Effector memory CD8-positive, alpha-beta T cell (primary cell): ENCODE measurements at places on chromosomes 3 and 15.

GRCh38 chr3:179196098-179196497, 47.9 kb downstream of the PIK3CA start:
- no peak for DNase-seq

GRCh38 chr3:195270079-195270816, 711 bp downstream of the XXYLT1 start:
- no peak for DNase-seq

GRCh38 chr3:184537885-184538665, 23.5 kb upstream of the EPHB3 start:
- no peak for DNase-seq

- DNase-seq: no peak
These were observed 19.1 kb upstream of the APEH start for GRCh38 chr3:49654955-49655556.

DNA sequence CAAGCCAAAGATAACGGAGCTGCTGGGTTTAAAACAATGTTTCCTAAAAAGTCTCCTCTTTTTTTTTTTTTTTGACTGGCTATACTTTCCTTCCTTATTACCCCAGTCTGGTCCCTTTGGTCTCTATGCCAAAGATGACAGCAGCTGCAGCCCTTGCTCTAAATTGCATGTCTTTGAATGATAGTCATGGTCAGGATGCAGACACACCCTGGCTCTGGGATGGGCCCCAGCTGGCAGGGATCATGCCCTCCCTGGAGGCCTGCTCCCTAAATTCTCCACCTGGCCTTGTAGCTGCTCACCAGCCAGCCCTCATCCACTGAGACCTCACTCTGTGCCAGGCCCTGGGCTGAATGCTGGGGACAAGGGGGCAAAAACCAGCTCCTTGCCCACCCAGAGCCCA, 95.8 kb downstream of the MESD start:
- no peak for DNase-seq

DNA sequence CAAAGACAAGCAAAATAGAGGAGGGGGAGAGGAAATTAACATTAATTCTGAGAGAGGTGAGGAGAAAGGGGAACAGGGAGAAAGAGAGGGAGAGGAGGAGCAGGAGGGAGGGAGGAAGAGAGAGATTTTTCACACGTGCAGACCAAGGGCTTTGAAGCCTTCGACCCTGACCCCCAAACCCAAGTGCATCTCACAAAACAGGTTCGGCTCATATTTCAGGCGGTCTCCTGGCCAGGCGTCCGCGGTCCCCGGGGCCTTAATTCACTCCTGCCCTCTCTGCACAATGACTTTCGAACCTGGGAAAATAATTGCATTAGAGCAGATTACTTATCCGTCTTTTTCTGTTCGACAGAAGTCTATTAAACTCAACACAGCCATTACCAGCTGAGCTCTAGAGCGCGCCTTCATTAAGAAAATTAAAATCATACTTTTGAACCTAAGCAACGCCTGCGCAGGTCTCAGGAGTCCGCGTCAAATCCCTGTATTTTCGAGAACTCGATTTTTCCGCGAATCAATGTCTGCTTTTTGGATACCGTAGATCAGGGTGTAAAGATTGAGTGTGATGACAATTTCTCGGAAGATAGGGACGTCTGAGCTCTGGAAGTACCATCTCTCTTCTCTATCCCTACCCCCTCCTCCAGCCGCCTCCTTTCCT, 220.7 kb downstream of the MEIS2 start:
- no peak for DNase-seq

- DNase-seq: no peak
These were observed 141.6 kb upstream of the SLC2A2 start for GRCh38 chr3:171168086-171168485.

GRCh38 chr3:186932281-186933181, 2.2 kb downstream of the ST6GAL1 start:
- no peak for DNase-seq

DNA sequence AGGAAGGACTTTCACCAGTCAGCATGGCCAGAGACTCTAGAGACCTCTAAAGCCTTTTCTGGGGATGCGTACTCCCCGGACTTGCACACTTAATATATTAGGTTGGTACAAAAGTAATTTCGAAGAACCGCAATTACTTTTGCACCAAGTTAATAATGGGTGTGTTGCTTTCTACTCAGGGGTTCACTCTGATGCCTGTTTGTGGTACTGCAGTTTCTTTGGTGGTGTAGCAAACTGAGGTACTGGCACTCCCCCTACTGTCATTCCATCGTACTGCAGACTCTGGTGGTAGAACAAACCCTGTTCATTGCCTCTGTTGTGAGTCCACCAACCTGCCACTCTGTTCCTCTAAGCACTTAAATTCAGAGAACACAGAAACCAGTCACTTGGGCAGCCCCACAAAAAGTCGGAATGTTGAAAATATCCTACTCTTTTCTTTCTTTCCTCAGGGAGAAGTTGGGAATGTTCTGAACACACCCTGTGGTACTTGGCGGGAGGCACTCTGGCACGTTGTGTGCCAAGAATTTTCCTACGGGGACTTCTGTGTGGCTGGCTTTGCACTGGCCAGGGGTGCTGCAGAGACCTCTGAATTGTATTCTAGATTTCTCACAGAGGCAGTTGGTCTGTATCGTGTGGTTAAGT, 46.3 kb downstream of the GABRG3 start:
- no peak for DNase-seq

GRCh38 chr15:69338535-69339213, 40.0 kb downstream of the PAQR5 start:
- no peak for DNase-seq

GRCh38 chr3:50302095-50303012, 1.0 kb downstream of the HYAL1 start:
- no peak for DNase-seq

- no peak for DNase-seq
These were observed 189.0 kb upstream of the RGMA start for GRCh38 chr15:93278006-93278405.

DNA sequence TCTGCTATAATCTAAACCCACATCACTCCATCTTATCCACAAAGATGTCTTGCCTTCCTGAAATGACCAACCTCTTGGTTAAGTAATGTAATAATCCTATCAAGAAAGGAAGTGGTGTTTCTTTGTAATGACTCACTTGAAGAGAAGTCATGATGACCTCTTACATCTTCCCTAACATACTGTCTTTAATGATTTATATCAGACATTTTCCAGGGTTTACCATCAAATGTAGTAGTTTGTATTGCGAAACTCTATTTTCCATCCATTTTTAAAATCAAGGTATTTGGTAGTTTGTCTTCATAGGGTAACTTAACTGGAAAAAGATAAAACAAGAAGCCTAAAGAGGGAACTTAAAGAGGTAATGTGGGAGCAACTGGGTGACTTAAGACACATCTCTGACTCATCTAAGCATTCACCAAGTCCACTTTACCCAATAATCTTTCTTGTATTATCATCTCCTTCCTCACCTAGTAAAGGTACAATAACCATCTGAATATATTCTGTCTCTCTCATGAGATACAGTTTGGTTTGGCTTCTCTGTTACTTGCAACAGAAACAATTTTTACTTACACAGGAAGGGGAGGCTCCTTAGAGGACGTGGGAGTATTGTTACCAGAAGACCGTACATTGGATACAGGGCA, 5.7 kb upstream of the MAPK6 start:
- DNase-seq: no peak

DNA sequence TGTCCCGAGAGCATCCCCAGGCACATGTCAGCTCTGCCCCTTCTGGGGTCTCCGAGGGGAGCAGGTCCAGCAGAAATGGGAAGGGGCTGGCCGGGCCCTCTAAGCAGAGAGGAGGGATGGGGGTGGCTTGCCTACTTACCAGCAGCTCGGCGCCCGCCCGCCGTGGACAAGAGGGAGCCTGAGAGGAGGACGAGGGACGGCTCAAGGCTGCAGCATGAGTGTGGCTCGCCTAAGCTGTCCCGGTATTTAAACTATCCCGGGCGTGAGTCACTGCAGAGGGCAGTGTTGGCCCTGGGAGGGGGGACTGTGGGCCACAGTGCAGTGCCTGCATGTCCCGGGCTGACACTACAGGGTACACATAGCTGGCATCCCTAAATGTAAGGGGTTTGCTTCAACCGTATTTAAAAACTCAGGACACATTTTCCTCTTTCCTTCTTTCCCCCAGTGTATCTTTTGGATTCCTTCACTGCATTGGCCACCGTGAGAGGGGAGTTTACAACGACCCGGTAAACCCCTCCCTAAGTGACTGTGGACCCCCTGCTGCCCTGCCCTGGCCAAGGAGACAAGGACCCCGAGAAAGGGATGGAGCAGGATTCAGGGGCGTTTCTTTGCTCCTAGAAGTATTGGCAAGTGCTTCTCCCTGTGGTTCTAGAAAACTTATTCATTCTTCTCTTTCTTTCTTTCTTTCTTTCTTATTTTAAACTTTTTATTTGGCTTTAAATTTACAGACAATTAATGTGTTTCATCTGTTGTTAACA, at the start of gene LRRC15:
Gene LRRC15 (minus strand): TSS at position 222 of the 758 bp plus-strand sequence. CDS start 8,700 bp downstream, outside the sequence.
- DNase-seq: no peak

DNA sequence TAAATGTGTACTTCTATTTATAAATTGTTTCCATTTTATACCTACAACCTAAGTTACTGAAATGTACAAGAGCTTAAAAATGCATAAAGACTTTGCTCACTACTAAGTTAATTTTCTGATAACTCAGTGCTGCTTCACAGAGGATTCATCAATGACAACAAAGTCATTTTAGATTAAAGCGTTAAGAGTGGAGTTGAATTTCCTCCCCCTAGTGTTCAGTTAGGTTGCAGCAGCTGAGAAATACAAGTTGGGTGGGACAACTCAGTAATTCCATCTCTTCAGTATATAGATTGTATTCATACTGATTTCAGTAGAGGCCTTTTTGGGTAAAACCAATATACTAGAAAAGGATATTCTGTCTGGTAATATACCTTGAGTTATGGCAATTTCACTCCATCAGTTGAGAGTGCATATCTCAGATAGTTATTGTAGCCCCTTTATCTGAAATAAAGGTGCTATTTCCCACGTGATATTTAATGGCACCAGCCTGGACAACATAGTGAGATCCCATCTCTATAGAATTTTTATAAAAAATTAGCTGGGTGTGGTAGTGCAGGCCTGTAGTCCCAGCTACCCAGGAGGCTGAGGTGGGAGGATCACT, 6.9 kb upstream of the RPL35A start:
- no peak for DNase-seq

DNA sequence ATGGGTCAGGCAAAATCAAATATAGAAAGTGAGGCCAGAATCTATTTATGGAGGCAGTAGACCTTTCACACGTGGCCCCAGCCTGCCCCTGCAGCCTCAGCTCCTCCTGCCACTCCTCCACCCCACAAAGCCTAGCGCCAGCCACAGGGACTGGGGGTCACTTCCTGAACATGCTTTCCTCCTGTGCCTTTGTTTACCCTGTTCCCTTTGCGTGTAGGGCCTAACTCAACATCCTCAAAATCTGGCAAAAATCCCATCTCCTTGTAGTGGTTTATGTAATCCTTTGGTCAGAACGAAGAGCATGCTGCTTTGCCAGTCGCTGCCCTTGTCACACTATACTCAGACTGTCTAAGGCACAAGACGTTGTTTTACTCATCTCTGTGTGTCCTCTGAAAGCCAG, 39.6 kb downstream of the KBTBD12 start:
- no peak for DNase-seq

- no peak for DNase-seq
These were observed 252.1 kb downstream of the DOCK3 start for GRCh38 chr3:50926868-50927267.

GRCh38 chr3:140763532-140763931, 85.7 kb downstream of the TRIM42 start:
- DNase-seq: no peak

- peak; percentile 67 for DNase-seq
These were observed 154.4 kb downstream of the PGPEP1L start for GRCh38 chr15:98853161-98853560.

DNA sequence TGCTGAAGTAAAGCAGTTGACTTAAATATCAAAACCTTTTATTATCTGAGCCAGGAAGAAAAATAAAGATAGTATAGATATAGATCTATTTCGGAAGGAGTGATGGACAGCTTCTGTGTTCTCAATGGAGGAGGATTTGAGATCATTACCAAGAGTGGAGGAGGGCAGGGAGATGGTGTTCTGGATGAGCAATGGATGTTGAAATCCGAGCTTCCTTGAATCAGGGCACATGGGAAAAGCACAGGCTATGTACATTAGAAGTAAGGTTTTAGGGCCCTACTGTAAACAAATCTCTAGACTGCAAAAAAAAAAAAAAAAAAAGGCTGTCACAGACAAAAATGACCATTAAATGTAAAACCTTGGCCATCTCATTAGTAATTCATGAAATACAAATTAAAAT, 43.2 kb downstream of the GTPBP8 start:
- DNase-seq: no peak

GRCh38 chr3:15726043-15726442, 71.7 kb downstream of the ANKRD28 start:
- DNase-seq: no peak

DNA sequence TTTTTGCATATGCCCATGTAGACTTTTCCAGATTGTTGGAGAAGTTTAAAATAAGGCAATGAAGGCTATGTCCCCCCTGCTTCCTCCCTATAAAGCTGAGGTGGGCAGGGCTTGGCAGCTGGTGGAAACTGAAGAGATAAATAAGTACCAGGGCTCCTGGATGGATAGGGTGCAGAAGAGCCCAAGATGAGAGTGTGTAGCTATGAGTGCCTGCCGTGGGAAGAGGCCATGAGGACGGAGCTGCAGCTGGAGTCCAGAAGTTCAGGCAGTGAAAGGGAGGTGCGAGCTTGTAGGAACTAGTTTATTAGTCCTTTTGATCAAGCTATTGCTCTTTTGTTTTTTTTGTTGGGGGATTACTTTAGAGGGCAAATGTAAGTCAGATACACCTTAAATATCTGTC, 52.4 kb downstream of the PHLDB2 start:
- DNase-seq: no peak

GRCh38 chr3:171266034-171266739, 194.0 kb downstream of the TNIK start:
- DNase-seq: no peak
